Pericardium fibroblast (primary cell): ENCODE measurements at places on chromosomes 1 and 21. TPM values are rescaled to one million over a fixed set of nuclear protein-coding genes. Genes with fewer than 3 reads are reported as not detected.

The AMY2B gene
- total RNA-seq, result 3.7 and 4.6 TPM in 2 replicates

The FAM151A gene
- not detected in 2 replicates for total RNA-seq

The NCAM2 gene
- 5.7 and 8.0 TPM in 2 replicates for total RNA-seq

The FBXO2 gene
- 0.47 and 2.0 TPM in 2 replicates for total RNA-seq

The NBPF4 gene
- not detected in 2 replicates for total RNA-seq

The PADI3 gene
- total RNA-seq, result not detected in 2 replicates

The ADGRL4 gene
- total RNA-seq, result 10.8 and 11.6 TPM in 2 replicates

The VTCN1 gene
- not detected in 2 replicates for total RNA-seq

The RPE65 gene
- not detected in 2 replicates for total RNA-seq

The ALPL gene
- 4.0 and 11.2 TPM in 2 replicates for total RNA-seq
